NCI-H2171 treated with DMSO at 0.1 percent for 48 hours (cell line): ENCODE measurements at places on chromosomes 5 and 9.

DNA sequence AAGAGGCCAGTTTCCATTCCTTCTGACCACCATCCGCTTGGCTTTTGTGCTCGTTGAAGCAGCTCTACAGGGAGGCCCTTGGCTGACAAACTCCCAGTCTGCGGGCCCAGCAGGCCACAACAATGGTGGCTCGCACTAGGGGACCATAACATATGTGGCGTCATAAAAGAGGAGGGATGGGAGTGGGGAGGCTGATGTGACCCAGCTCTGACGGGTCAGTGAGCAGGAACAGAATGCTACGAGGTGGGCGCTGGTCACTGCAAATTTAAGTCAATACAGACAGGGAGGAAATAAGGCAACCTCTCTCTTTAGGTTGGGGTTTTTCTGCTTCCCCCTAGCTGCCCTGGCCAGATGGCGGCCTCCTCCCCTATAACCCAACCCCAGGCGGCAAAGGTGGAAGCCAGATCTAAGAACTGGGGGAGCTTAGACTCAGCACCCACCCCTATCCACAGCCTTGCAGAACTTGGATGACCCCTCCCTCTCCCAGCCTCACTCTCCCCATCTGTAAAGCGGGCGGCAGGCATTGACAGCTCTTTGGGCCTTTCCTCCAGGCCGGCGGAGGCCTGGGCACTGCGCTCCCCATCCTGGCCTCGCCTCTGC lies 778 bp downstream of the FRRS1L start:
- no peak for DNase-seq

GRCh38 chr9:7982907-7983306 lies 183.3 kb upstream of the DMAC1 start:
- no peak for DNase-seq

DNA sequence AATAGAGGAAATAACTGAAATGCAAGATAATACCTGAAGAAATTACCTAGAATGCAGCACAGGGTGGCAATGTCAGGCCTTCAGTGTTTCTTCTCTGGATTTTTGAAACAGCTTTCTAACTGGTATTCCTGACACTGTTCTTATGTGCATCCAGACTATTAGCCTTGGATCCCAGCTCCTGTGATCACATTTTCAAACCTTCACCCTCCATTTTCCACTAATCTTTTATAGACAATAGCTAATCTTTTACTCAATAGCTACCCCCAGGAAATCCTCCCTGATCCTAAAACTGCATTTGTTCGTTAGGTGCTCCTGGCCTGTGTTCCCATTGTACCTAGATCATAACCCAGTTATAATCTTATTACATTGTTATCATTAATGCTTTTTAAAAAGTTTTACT lies 101.5 kb upstream of the DHFR start:
- no peak for DNase-seq

GRCh38 chr5:113115061-113115460 lies 138.5 kb downstream of the DCP2 start:
- no peak for DNase-seq

DNA sequence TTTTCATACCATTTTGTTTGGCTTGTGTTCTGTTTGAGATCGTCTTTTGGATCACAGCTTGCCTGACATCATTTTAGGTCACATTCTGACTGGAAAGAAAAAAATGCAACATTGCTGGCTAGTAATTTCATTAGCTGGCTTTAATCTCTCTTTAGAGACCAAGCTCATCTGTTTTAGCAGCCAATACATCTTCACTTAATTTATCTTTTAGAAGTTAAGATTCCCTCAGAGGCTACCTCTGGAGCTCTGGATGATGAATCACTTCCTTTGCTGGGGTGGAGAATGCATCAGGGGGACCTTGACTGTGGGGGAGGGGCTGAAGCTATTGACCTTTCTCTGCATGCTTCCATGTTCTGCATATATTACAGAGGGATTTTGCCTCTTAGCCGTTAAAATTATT lies 181.5 kb upstream of the OTULINL start:
- DNase-seq, result no peak
